Hematopoietic multipotent progenitor cell treated with erythropoietin and hydrocortisone succinate and interleukin-3 and kit ligand, for 17 days (in vitro differentiated cells): ENCODE measurements at places on chromosomes 4 and X.
A peak's percentile ranks its signal among the peaks of the same experiment; 100 is the strongest.

DNA sequence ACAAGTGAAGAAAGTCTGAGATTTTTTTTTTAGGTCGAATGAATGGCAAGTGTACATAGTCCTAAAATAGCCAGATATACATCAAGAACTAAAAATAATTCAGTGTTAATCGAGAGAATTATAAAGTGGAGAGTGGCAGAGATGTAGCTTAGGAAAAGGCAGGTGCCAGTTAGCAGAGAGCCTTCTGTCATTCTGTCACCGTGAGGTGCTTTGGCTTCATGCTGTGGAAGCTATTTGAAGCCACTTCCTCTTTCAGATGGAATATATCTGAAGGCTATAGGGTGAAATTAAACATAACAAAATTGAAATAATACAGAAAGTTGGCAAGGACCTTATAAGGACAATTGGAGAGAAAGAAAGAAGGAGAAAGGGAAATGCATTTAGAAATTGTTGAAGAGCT lies 756.3 kb downstream of the CCSER1 start:
- no peak for DNase-seq

- DNase-seq, result no peak
Observed at GRCh38 chr4:118752551-118752950, 67.4 kb downstream of the METTL14 start.

- DNase-seq, result peak; percentile 60
Observed at GRCh38 chr4:184310171-184310567, 92.5 kb upstream of the ENPP6 start.

DNA sequence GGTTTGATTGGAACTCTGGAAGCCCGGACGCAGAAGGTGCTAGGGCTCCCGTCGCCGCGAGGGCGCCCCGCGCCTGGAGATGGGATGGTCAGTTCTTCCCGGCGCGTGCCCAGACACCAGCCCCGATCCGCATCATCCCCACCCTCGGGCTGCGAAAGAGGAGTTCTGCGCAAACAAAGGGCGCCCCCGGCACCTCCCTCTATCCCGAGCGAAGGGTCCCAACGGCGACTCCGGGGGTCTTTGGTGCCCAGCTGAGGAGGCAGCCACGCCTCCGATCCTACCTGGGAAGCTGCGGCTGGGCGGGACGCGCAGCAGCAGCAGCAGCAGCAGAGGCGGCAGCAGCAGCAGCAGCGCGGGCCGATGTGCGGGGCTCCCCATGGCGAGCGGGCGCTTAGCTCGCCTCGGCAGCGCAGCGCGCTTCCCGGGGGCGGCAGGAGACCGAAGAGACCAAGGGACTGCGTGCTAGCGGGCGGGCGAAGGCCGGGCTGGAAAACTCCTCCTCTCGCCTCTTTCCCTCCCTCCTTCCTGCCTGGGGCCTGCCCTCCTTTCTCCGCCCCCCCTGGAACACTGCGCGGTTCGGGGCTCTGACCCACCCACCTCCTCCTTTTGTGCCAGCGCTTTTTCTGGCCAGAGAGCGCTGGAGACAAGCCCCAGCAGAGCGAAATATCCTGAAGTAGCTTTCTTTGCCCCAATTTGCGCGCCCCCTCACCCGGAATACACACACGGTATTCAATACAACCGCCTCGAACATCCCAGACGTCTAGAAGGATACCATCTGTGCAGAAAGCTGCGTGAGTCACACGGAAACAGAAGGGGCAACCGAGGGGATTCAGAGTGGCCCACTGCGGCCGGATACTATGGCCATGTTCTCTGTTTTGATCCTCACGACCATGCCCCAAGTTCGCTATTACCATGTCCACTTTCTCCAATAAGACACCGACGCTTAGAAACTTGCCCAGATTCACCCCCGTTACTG lies at the start of gene SRPX:
TSS of gene SRPX (minus strand) at position 457 of the 976 bp plus-strand sequence. CDS start at position 378, 79 bp downstream.
- no peak for DNase-seq

- DNase-seq, result no peak
Observed at GRCh38 chr4:123819362-123820035, 422.9 kb downstream of the SPRY1 start.

DNA sequence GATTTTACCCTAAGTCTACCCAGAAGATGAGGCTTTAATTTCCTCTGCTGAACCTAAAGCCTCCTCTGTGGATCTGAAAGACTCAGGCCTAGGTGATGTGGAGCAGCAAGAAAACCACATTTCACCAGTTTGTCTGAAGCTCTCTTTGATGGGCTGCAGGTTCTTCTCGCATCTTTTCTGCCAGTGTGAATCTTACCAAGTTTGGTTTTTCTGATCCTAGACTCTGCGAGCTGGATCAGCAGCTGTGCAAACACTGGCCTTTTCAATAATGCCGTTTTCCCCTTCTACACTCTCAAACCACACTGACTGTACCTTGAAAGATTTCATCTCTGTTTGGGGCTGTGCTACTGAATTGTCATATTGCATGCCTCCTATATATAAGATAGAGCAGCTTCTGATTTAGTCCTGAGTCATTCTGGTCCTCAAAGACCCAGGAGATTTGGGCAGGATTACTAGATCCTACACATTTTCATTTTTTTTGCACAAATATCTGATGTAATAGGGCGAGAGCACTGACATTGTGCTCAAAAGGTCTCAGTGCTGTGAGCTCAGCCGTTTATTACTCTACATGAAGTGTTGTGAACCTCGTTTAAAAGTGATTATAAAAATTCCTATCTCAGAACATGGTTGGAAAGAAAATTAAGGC lies 133.6 kb upstream of the FAM9C start:
- DNase-seq, result no peak

DNA sequence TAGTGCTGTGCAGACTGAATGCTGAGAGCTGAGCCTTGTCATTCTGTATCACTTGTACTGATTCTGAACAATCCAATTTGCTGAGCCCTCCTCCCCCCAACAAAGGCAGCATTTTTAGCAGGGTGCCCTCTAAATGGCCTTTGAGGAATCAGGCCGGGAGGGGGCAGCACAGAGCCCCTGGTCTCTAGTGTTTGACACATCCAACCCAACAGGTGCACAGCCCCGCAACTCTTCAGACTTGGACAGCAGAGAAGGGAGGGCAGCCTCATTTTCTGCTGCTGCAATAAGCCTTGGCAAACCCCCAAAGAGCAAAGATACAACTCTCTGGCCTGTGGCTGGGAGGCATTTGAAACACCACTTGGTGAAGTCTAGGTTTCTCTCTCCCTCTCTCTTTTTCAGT lies 3.4 kb downstream of the ATP1B4 start:
- peak; percentile 25 for DNase-seq

GRCh38 chr4:72484981-72485380 lies 84.0 kb downstream of the ADAMTS3 start:
- DNase-seq, result no peak

- no peak for DNase-seq
Observed at GRCh38 chrX:10769696-10770619, 149.6 kb upstream of the MID1 start.

GRCh38 chrX:49246541-49246940 lies 11.3 kb downstream of the CCDC22 start:
- no peak for DNase-seq

DNA sequence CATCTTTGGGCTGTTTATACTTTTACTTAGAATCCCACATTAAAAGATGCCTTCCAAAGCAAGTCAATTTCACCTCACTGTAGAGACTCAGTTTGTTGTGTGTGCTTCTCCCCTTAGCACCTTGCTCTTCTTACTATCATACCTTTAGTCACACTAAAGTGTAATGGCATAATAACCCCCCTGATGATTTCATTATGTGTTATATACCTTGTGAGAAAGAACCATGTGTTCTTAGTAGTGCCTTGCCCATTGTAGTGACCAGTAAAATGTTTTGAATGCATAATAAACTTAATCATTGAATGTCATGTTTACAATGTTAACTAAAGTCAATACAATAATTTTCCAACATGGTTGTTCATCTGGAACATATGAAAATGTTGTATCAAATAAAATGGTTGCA lies 1621.9 kb downstream of the PCDH7 start:
- no peak for DNase-seq

- no peak for DNase-seq
Observed at GRCh38 chrX:15744181-15744867, 6.3 kb downstream of the CA5B start.

DNA sequence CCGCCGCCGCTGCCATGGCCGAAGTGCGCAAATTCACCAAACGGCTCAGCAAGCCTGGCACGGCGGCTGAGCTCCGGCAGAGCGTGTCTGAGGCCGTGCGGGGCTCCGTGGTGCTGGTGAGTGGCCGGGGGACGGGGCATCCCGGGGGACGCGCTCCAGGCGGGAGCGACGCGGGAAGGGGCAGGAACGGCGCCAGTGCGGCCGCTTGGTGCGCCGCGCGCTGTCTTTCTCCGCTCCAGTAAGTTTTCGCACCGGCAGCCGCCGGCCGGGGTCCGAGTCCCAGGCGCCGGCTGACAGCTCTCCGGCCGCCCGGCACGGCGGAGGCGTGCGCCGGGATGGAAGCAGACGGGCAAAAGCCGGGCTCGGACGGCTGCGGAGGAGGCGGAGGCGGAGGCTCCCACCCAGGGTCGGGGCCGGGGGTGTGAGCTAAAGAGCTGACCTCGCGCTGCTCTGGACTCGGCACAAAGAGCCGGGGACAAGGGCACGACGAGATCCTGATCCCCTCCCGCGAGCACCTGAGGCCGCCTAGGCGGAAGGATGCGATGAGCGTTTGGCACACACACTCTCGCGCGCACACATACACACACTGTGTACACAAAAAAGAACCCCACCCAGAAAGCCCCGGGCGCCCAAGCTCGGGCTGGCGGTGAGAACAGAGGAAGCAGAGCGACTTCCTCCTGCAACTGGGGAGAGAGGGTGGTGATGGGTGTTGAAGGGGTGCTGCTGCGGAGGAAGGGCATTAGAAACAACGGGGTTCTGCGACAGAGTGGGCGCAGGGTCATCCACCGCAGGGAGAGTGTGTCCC lies 545 bp downstream of the DOCK11 start:
- no peak for DNase-seq

DNA sequence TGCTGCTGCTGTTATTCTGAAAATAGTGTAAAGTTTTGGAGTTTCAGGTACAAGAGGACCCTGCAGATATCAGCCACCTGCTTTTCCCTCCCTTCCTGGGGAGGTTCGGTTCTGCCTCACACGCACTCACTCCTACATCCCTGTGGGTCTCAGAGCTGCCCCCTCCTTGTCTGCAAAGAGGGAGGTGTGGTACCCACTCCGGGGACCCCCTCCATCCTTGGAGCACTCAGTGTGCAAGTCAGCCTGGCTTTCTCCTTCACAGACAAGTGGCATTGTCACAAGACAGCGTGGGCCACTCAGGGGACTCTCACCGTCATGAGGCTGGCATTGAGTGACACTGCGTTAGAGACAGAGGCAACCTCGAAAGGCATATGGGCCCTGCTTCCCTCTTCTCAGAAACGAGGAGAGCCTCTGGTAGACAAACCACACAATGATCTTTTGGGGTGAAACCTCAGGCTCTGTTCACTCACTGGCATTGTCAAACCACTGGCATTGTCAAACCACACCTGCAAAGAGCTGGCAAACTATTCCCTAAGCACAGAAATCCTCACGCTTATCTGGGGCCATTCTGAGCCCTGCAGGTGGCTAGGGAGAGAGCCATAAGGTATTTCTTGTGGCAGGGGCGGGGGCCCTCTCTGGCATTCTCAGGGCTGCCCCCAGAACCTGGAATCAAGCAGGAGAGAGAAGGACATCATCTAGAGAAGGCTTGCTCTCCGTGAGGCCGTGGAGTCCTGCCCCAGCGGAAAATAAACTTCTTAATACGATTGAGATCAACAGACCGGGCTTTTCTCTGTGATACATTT lies 285.0 kb downstream of the SHOX start:
- no peak for DNase-seq

DNA sequence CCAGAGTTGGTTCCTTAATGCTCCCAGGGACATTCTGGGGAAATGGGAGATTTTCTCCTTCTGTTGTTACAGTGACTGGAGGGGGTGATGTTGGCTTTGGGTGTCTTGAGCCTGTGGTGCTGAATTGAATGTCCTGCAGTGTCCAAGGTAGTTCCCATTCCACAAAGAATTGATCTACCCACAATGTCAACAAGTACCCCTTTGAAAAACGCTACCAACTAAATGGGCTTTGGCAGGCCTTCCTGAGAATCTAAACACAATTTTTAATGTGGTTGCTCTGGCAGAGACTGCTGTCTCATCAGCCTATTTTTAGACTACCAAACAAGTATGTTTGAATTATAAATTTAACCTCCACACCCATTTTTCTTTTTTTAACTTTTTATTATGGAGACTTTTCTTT lies 69.4 kb downstream of the CCKAR start:
- no peak for DNase-seq
